ENCODE measurements at places on chromosomes 3 and 15.

- DNase-seq, result no peak
Observed at GRCh38 chr3:13662238-13662847, 113.4 kb downstream of the FBLN2 start.

GRCh38 chr3:2261747-2262146 is 163.1 kb downstream of the CNTN4 start:
- no peak for DNase-seq

- peak; percentile 54 for DNase-seq
Observed at GRCh38 chr15:30953731-30954378, 37.6 kb downstream of the MTMR10 start.

GRCh38 chr3:123480428-123480827 is 31.5 kb upstream of the ADCY5 start:
- no peak for DNase-seq

DNA sequence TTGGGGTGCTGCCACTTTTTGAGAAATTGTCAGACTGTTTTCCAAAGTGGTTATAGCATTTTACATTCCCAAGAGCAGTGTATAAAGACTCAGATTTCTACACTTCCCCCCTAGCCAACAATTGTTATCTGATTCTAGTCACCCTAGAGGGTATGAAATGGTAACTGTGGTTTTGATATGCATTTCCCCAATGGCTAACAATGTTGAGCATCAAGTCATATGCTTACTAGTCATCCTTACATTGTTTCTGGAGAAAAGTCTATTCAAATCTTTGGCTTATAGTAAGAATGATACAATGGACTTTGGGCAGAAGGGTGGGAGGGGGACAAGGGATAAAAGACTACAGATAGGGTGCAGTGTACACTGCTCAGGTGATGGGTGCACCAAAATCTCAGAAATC is 73.3 kb downstream of the CSNK1G1 start:
- DNase-seq, result no peak

GRCh38 chr15:52351206-52351908 is 55.8 kb upstream of the MYO5C start:
- DNase-seq, result no peak

DNA sequence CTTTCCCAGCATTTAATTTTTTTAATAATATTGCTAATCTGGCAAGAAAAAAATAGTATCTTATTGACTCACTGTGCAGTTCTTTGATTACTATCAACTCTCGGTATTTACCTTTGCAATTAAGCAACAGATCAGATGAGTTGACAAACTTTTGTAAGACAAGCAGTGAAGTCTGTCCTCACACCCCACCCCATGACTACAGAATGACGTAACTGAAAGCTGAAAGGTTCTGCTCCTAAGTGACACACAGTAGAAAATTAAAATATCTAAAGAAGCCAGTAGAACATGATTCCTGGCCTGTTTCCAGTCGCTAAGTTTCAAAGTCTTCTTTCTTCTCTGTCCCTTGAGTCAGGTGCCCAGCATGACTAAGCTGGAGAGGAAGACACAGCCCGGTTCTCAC is 135.5 kb downstream of the STT3B start:
- DNase-seq, result peak; percentile 10

Data from ELF-1 (cell line).